ENCODE measurements at places on chromosomes 2 and 18.

- H3K27ac ChIP-seq, result no peak overlapping the region
- peaks cover 100% of the 10 kb centered on the region for H3K27me3 ChIP-seq
- H3K4me3 ChIP-seq, result no peak overlapping the region
- H3K4me1 ChIP-seq, result no peaks in the 10 kb centered on the region
Measured at GRCh38 chr18:59279193-59279592, 5.9 kb upstream of the RAX start.

DNA sequence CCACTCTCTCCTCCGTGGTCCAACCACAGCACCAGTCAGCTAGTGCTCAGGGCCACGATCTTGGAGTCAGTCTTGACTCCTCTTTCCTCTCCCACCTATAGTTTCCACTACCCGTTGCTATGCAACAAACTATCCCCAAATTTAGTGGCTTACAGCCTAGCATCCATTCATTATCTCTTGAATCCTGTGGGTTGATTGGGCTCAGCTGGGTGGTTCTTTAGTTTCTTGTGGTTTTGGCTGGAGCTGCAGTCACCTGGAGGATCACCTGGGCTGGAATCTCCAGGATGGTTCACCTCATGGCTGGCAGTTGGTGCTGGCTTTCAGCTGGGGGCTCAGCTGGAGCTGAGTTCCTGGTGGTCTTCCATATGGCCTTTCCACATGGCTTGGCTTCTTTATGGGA lies 149.9 kb downstream of the ASB1 start:
- H3K36me3 ChIP-seq, result no peaks in the 10 kb centered on the region
- H3K4me3 ChIP-seq, result no peak overlapping the region
- peaks cover 19% of the 10 kb centered on the region for H3K4me1 ChIP-seq

- H3K4me3 ChIP-seq, result no peak overlapping the region
- peaks cover 2% of the 10 kb centered on the region for H3K27me3 ChIP-seq
- DNase-seq, result no peak
Measured at GRCh38 chr18:44741511-44741910, 60.8 kb downstream of the SETBP1 start.

DNA sequence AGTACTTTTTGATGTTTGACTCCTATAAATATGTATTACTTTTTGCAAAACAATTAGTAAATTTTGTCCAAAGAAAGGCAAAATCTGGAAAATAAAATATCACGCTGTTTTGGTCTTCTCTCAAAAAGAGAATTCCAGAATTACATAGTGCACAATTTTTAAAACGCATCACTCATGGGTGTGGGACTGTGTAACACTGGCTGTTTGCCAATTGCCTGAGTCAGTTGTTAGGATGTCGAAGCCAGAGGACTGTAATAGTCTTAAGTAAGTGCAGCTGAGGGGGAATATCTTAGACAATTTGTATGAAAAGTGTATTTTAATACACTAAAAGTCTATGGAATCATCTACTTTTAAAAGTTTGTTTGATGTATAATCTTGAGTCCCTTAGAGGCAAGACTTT lies 24.1 kb upstream of the EPHA4 start:
- H3K27me3 ChIP-seq, result no peaks in the 10 kb centered on the region
- no peak overlapping the region for H3K4me3 ChIP-seq
- no peak overlapping the region for H3K27ac ChIP-seq
- no peaks in the 10 kb centered on the region for H3K36me3 ChIP-seq

- peaks cover 19% of the 10 kb centered on the region for H3K27me3 ChIP-seq
- no peaks in the 10 kb centered on the region for H3K36me3 ChIP-seq
- no peak overlapping the region for H3K4me3 ChIP-seq
- no peaks in the 10 kb centered on the region for H3K4me1 ChIP-seq
- no peak for DNase-seq
Measured at GRCh38 chr2:1509271-1510065, 96.2 kb downstream of the TPO start.

DNA sequence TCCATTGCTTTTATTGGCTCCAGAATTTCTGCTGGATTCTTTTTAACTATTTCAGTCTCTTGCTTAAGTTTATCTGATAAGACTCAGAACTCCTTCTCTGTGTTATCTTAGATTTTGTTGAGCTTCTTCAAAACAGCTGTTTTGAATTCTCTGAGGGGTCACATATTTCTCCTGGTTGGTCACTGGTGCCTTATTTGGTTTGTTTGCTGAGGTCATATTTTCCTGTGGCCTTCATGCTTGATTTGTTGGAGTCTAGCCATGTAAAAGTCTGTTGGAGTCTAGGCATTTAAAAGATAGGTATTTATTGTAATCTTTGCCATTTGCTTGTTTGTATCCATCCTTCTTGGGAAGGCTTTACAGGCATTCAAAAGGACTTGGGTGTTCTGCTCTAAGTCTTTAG lies 398.7 kb downstream of the DSEL start:
- peaks cover 4% of the 10 kb centered on the region for H3K27me3 ChIP-seq
- H3K4me1 ChIP-seq, result no peaks in the 10 kb centered on the region
- no peak overlapping the region for H3K4me3 ChIP-seq
- DNase-seq, result no peak
- no peak overlapping the region for H3K27ac ChIP-seq
- H3K36me3 ChIP-seq, result no peaks in the 10 kb centered on the region

GRCh38 chr2:168669151-168669550 lies 133.3 kb upstream of the NOSTRIN start:
- no peak overlapping the region for H3K27ac ChIP-seq
- H3K4me1 ChIP-seq, result peaks cover 2% of the 10 kb centered on the region
- no peak overlapping the region for H3K4me3 ChIP-seq
- peaks cover 5% of the 10 kb centered on the region for H3K36me3 ChIP-seq
- H3K27me3 ChIP-seq, result no peaks in the 10 kb centered on the region

GRCh38 chr2:4134551-4135550 lies 431.5 kb downstream of the DCDC2C start:
- H3K4me1 ChIP-seq, result peaks cover 20% of the 10 kb centered on the region
- peak overlapping the region; percentile 38 for H3K27ac ChIP-seq

GRCh38 chr2:24403832-24404212 lies 43.5 kb upstream of the ITSN2 start:
- H3K4me3 ChIP-seq, result no peak overlapping the region
- peaks cover 6% of the 10 kb centered on the region for H3K27me3 ChIP-seq
- DNase-seq, result no peak
- no peaks in the 10 kb centered on the region for H3K36me3 ChIP-seq
- no peak overlapping the region for H3K27ac ChIP-seq

- H3K27me3 ChIP-seq, result no peaks in the 10 kb centered on the region
- H3K27ac ChIP-seq, result no peak overlapping the region
- DNase-seq, result no peak
- H3K4me1 ChIP-seq, result no peaks in the 10 kb centered on the region
Measured at GRCh38 chr2:197934934-197935289, 130.5 kb downstream of the PLCL1 start.

DNA sequence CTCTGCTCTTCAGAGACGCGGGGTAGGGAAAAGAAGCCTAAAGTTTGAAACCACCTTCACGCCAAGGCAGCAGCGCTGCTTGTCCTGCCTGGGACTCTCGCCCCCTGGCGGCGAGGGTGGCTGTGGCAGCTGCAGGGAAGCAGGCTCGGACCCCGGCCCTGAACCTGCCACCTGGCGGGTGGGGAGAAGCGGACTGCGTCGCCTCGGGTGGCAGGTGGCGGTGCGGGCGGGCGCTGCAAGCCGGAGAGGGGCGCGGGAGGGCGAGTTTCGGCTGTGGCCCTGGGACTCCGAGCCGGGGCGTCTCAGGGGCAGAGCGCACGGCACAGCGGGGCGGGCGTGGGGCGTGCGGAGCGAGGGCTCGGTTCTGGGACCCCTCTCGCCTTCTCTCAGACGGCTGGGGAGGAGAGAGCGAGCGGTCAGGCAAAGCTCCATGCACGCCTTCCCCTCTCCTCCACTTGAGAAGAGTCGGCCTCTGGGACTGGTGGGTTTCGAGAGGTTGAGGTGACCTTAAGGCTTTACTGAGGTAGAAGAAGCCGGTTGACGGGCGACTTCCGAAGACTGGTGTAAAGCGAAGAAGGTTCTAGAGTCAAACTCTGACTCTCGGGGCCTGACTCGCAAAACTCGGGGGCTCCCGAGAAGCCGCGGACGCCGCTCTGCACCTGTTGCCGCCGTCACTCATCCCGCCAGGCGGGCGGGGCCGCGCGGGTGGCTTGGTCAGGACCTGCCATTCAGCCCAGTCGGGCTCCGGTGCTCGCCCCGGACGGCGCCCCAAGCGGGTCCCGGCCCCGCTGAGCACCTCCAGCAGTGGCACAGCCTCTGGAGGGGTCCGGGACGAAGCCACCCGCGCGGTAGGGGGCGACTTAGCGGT lies 1.1 kb upstream of the BOLL start:
- H3K4me1 ChIP-seq, result no peaks in the 10 kb centered on the region
- no peak overlapping the region for H3K27ac ChIP-seq
- peaks cover 41% of the 10 kb centered on the region for H3K27me3 ChIP-seq
- DNase-seq, result peak; percentile 41

DNA sequence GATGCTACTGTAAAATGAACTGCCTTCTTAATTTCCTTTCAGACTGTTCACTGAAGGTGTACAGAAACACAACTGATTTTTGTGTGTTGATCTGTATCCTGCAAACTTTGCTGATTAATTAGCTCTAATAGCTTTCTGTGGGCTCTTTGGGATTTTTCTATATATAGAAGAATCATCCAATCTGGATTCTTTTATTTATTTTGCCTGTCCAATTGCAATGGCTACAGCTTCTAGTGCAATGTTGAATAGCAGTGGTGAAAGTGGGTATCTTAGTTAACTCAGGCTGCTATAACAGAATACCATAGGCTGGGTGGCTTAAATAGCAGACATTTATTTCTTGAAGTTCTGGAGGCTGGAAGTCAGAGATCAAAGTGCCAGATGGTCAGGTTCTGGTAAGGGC lies 74.4 kb downstream of the ID2 start:
- no peaks in the 10 kb centered on the region for H3K27me3 ChIP-seq
- peaks cover 58% of the 10 kb centered on the region for H3K36me3 ChIP-seq
- H3K4me1 ChIP-seq, result no peaks in the 10 kb centered on the region
- H3K27ac ChIP-seq, result no peak overlapping the region

DNA sequence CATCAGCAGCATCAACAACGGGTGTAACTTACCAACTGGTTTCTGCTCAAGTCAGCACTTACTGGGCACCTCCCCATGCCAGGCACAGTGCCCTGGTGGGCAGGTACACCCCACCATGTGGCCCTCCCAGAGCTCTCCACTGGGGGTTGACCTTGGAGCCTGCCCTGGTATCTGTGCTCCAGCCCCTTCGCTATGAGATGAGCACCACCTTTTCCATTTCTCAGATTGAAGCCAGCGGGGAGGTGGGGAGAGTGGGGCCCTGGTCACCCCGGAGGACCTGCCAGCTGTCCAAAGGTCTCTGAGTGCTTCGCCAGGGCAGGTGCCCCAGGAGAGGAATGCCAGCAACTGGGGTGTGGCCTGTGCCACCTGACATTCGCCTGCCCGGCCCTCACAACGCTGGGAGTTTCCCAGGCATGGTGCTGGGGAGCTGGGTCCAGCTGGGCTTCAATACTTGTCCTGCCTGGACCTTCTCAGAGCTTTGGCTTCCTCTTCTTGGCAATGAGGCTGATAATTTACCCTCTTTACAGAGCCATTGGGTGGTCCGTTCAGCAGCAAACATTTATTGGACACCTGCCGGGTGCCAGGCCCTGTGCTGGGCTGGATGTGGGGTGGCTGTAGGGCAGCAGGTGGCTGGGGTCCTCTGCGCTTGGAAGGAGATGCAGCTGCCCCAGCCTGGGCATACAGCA lies 5.9 kb upstream of the ZAP70 start:
- H3K27me3 ChIP-seq, result peaks cover 8% of the 10 kb centered on the region
- no peaks in the 10 kb centered on the region for H3K36me3 ChIP-seq
- H3K4me3 ChIP-seq, result no peak overlapping the region
- no peak overlapping the region for H3K27ac ChIP-seq

DNA sequence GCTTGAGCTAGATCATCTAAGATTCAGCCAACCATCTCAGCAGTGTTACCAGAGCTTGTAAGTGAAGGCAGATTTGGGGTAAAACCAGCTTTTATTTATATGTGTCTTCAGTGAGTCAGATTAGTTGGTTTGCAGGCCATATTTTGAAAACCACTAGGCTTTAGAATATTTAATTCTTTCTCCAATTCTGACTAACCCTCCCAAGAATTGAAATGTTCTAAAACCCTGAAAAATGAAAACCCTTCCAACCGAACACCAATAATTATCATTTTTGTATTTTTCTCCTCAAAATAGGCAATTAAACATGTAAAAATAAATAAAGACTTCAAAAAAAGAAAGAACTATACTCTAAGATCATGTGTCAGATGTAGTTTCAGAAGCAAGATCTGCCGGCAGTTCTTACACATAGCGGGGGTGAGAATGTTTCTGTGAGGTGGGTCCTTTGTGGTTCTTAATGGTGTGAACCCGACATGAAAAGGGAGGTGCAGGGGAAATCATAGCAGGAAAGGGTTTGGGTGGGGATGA lies 14.2 kb downstream of the PLEK start:
- no peak for DNase-seq
- H3K27me3 ChIP-seq, result peaks cover 9% of the 10 kb centered on the region
- H3K4me3 ChIP-seq, result no peak overlapping the region
- no peaks in the 10 kb centered on the region for H3K36me3 ChIP-seq
- H3K27ac ChIP-seq, result no peak overlapping the region

- peaks cover 5% of the 10 kb centered on the region for H3K4me1 ChIP-seq
- H3K4me3 ChIP-seq, result no peak overlapping the region
- peaks cover 56% of the 10 kb centered on the region for H3K36me3 ChIP-seq
- no peaks in the 10 kb centered on the region for H3K27me3 ChIP-seq
- no peak for DNase-seq
- peak overlapping the region; percentile 17 for H3K27ac ChIP-seq
Measured at GRCh38 chr2:203484266-203485112, 50.6 kb downstream of the RAPH1 start.

DNA sequence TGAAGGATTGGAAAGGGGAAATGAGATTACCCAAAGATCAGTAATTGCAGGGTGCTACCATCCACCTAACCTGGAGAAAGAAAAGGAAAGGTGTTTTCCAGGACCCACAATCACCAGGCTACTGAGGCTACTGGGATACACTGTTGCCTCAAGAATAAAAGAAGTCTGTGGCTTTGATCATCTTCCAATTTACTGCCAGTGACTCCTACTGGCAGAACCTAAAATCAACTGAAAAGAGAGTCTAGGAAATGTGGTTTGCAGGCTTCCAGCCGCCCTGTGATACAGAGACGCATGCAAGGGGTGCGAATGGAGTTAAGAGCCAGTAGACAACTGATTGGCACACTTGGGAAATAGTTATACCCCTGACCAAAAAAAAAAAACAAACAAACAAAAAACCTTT lies 16.6 kb upstream of the TTL start:
- H3K27ac ChIP-seq, result no peak overlapping the region
- no peaks in the 10 kb centered on the region for H3K36me3 ChIP-seq
- no peak overlapping the region for H3K4me3 ChIP-seq
- H3K4me1 ChIP-seq, result no peaks in the 10 kb centered on the region

GRCh38 chr18:46070815-46071652 lies 1.0 kb downstream of the PSTPIP2 start:
- H3K27ac ChIP-seq, result no peak overlapping the region
- H3K36me3 ChIP-seq, result no peaks in the 10 kb centered on the region
- peaks cover 5% of the 10 kb centered on the region for H3K4me1 ChIP-seq
- H3K27me3 ChIP-seq, result peaks cover 26% of the 10 kb centered on the region
- H3K4me3 ChIP-seq, result peak overlapping the region; percentile 78

- H3K27ac ChIP-seq, result no peak overlapping the region
- H3K4me1 ChIP-seq, result no peaks in the 10 kb centered on the region
- no peak overlapping the region for H3K4me3 ChIP-seq
- H3K36me3 ChIP-seq, result no peaks in the 10 kb centered on the region
Measured at GRCh38 chr2:53437371-53437770, 330.2 kb upstream of the CHAC2 start.

- H3K27ac ChIP-seq, result no peak overlapping the region
- no peaks in the 10 kb centered on the region for H3K36me3 ChIP-seq
- DNase-seq, result no peak
- H3K4me3 ChIP-seq, result no peak overlapping the region
Measured at GRCh38 chr2:185337033-185337432, 401.6 kb upstream of the FSIP2 start.

Measured in nephron progenitor cell (in vitro differentiated cells).